Inflammatory macrophage treated with lipopolysaccharide for 4 hours (primary cell): ENCODE measurements at places on chromosomes 2 and 18.
A peak's percentile ranks its signal among the peaks of the same experiment; 100 is the strongest.

DNA sequence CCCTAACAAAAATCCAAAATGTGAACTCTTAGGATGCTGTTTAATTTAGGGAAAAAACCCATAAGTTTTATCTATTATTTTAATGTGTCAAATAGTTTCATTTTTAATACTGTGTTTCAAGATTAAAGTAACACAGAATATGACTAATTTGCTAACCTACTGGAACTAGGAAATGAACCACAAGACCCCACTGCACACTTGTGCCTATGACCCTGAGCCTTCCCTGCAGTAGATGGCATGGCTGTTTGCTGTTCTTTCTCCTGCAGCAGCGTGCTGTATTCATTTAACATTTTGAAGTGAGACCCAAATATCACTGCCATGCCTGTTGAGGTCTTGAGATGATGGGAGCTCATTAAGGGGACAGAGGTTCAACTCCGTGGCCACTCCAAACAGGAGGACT is 565.2 kb upstream of the NRP2 start:
- DNase-seq = no peak

- no peak for DNase-seq
Measured at GRCh38 chr2:71892896-71893295, 254.8 kb downstream of the CYP26B1 start.

DNA sequence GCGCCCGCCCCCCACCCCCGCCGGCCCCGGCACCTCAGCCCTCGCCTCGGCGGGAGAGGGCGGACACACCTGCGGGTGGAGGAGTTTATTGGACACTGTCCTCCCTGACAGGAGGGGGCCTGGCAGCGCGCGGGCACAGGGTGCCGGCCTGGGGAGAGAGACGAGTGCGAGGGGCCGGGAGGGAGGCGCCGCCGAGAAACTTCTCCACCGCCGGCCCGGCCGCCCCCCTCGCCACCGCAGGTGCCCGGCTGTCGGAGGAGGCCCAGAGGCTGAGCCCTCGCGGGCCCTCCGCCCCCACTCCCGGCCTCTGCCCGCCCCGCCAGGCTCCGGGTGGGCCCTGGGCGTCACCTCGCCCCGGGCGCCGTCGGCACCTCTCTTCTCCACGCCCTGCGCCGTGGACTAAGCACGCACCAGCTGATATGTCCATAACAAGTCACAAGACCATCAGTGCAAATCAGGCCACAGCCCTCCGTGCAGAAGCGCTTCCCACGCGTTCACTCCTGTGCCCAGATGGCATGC is 311.3 kb downstream of the CELF4 start:
- DNase-seq = no peak

- no peak for DNase-seq
Measured at GRCh38 chr2:176445956-176446355, 176.7 kb downstream of the MTX2 start.

DNA sequence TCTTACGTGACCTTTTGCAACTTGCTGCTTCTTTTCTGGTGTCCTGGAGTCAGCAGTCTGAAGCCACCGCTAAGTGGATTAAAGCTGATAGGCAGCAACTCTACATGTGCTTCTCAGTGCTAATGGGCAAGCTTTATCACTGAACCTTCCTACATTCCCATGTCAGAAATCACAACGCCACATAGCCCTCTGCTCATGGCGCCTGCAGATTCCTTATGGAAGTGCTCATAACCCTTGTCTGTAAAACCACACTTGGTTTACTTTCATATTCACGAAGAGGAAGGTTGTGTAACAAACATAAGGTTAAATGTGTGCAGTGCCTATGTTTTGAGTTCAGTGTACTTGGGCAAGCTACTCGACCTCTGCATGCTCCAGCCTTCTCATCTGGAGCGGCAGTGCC is 319.8 kb downstream of the FBXO15 start:
- DNase-seq = no peak

GRCh38 chr18:50788284-50788683 is 31.5 kb downstream of the MRO start:
- no peak for DNase-seq

- no peak for DNase-seq
Measured at GRCh38 chr2:156589381-156590079, 153.4 kb downstream of the GPD2 start.

DNA sequence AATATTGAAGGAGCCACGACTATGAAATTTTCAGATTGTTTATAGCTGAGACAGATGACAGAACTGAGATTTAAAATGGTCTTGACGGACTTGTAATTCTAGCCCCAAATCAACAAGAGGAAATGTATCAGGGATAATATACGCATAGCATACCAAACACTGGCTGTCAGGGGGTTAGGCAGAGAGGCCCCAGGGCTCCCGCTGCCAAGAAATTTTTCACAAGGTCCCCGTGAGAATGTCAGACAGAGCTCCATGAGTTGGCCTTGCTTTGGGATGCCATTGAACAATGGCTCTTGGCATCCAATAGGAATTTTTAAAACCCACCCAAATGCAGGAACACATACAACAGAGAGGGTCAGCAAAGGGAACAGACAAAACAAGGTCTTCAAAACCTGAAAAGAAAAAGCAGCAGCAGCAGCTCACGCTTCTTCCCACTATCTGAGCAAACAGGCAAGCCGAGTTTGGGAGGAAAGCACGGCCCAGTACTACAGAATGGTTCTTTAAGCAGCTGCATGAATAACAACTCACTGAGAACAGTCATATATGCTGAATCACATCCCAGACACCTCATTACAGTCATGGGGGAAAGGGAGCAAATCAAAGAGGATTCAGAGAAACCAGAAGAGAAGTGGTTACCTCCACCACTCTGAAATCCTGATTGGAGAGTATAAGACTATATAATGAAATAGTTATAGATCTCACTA is 445.6 kb downstream of the RND3 start:
- no peak for DNase-seq

DNA sequence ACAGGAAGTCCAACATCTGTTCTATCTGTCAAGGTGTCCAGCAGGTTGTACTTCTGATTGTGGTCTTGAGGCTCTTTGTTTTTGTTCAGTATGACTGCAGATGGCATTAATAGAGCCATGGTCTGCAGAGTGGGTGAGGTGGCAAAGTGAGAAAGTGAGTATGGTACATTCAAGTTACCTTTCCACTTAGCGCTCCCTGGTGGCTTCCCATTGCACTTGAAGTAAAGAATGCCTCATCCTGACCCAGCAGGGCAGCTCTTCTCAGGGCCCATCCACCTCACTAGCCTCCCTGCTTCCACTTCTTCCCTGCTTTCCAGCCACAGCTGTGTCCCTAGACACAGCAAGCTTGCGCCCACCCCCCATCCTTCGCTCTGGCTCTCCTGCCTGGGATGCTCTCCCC is 148.0 kb upstream of the ALPP start:
- DNase-seq = no peak

DNA sequence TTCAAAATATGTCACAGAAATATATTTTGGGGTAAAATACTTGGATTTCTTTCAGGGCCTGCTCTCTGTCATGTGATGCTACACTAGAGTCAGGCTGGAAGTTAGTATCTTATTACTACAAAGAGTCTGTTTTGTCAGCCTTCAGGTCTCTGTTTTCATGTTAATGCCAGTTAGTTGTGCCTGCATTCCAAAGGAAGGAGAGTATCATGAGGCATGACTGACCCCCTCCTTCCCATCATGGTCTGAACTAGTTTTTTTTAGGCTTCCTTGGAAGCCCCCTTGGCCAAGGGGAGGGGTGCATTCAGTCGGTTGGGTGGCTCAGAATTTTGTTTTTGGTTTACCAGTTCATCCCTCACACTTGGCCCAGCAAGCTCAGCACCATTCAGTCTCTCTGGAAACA is 318.0 kb downstream of the ALK start:
- no peak for DNase-seq

DNA sequence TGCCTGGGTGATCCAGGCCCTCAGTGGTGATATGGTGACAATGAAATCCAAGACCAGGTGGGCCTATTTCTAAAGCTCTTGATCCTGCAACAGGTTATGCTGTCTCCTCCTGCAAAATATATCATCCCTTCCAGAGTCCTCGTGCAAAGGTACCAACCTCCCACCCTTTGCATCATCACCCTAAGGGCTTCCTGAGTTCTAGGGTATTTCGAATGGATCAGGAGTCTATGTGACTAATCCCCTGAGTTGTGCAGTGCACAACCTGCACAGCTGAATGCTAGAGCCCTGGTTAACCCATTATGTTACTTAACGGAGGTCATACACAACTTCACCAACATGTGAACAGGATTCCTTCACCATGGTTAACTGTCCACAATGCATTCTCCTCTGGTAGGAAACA is 13.4 kb upstream of the NPAS2 start:
- no peak for DNase-seq

GRCh38 chr2:22817197-22817596 is 567.8 kb upstream of the KLHL29 start:
- DNase-seq = no peak

DNA sequence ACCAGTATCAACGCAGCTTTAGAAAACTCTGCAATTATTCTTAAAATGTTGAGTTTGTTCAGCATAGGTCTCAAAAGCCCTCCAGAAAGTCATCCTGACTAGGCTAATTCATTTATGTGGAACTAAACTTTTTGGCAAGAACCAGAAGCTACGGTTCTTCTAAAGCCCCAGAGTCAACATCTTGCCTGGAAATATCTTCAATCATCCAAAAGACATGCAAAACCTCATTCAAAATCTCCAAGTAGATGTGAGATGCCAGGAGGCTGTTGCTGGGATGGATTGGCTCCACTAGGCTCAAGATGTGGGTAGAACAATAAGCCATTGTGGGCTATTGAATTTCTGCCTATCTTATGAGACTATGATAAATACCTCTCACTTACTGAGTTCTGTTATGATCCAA is 2.1 kb upstream of the SCG2 start:
- DNase-seq = no peak

- no peak for DNase-seq
Measured at GRCh38 chr2:40242315-40242714, 209.6 kb downstream of the SLC8A1 start.

DNA sequence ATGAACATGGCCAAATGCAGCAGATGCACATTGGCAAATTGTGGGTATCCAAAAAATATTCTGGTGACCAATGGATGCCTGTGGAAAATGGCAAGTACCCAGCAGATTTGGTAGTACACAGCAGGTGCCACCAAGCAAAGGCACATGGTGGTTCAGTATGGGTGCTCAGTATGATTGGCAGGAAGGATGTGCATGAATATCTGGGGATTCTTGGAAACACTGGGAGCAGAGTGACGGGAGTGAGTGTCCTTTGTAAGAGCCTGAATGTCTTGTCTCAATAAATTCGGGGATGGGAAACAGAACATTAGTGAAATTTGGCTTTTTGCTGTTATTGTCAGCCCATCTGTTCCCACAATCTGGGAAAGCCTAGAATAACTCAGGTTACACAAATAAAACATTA is 36.8 kb upstream of the ACADL start:
- no peak for DNase-seq

DNA sequence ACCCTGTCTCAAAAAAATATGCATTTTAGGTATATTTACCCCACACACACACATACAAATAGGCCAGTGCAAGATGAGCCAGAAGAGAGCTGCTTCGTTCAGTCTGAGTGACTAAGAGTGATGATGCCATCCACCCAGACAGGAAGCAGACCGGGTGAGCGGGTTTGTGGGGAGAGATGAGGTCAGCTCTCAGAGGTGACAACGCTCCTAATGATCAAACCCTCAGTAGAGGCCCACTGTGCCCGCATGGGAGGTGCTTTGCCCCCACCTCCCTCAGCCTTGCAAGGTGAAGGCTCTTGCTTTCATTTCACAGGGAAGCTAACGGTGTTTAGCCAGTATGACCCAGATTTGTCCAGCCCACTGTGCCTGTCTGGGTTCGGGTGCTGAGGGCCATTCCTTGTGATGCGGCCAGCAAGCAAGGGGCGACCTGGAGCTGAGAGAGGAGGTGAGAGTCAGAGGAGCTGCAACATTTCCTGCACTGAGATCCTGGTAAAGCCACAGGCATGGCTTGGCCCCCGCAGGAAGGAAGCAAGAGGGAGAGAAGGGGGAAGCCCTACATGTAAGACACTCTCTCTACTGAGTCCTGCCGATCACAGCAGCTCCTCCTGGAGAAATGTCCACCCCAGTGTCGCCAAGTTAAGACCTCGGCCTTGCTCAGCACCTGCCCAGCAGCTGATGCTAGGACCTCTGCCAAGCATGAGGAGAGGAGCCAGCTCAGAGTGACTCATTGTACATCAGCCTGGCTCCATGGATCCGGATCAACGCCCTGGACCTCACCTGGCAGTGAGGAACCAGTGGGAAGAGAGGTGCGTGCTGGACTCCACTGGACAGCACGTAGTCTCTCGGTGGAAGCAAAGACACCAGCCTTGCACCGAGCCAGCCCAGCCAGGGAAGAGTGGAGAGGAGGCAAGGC is 37.0 kb downstream of the NIFK start:
- peak; percentile 95 for DNase-seq

DNA sequence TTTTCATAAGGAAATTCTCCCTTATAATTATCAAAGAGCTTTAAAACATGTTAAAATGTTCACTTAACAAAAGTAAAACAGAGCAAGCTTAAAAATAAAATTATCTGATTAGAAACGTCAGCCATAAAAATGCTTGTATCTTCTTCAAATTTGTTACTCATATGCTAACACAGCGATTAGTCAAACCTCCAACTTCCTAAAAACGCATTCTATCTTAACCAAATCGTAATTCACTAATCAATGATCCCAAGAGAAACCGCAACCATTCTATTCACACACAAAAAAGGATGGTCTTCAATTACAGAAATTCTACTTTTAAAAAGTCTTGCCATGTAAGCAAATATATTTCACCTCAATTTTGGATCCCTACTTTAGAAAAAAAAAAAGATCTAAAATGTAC is 1.9 kb downstream of the STK17B start:
- DNase-seq = peak; percentile 71
